ENCODE measurements at places on chromosomes 16 and 17.
A peak's percentile ranks its signal among the peaks of the same experiment; 100 is the strongest.

- no peak for DNase-seq
These were observed 1.4 kb downstream of the ZG16 start for GRCh38 chr16:29779474-29779873.

- no peak for DNase-seq
These were observed 88.1 kb downstream of the AXIN2 start for GRCh38 chr17:65473363-65473762.

DNA sequence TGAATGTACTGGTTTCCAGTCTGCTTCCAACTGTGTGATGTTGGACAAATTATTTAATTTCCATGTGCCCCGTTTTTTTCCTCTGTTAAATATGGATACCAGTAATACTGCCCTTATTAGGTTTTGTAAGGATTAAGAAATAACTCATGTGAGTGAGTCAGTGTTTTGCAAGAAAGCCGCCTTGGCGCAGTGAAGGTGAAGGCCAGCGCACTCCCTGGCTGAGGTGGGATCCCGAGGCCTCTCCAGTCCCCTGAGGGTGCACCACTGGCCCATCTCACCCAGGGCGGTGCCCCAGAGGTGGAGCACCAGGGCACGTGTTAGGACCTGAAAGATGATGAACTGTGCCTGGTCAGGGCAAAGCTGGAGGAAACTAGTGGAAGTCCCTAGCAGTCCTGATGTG lies 43.5 kb downstream of the PHKB start:
- no peak for DNase-seq

DNA sequence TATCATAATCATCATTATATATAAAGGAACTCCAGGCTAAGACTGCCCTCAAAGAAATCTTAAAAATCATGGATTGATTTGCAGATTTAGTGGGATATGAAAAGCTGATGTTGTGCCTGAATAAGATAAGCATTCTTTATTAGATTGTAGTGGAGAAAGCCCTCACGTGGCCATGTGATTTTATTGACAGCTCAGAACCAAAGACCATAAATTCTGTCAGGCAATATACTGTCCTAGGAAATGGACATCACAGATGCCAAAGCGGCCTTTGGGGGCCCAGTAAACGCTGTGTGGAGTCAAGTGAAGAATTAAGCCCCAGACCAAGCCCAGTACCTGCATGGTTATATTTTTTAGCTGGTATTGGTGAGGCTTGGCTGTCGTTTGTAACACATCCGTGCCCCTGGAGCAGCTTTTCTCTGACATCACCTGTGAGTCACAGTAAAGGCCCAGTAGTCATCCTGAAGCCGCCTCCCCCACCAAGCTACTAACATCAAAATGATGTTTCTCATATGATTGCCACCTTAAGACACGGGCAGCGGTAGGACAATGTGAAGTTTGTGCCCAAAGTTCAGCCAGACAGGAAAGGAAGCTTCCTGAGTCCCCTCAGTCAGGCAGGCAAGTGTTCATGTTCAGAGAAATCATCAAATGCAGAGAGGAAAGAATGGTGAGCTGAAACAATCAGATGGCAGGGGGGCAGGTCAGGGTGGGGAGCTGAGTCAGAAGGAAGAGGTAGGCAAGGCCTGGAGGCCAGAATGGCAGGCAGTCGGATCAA lies 209.4 kb downstream of the IRX3 start:
- DNase-seq: no peak

DNA sequence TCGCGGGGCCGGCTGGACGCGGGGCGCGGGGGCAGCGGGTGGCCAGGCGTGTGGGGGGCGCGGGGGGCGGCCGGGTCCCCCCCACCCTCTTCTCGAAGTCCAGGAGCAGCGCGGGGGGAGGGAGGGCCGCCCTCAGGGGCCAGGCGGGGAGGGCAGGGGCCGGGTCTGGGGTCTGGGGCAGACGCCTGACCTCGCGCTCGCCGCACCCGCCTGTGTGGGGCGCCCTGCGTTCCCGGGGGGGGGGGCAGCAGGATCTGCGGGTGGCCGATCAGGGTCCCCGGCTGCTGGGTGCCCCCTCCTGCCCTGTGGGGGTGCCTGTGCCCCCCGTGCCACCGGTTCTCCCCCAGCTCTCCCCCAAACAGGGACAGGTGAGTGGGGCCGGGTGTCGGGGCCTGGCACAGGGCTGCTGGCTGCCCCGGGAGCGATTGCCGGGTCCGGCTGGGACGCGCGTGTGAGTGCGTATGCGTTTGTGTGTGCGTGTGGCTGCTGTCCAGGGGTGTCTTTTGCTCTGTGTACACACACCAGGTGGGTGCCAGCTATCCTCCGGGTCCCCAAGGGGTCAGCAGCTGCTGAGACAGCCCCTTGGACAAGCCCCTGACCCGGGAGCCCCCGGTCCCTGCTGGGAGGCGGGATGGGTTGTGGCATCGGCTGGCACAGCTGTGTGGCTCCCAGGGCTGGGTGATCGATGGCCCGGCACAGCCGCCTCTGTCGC lies 663 bp downstream of the PRR35 start:
- no peak for DNase-seq

DNA sequence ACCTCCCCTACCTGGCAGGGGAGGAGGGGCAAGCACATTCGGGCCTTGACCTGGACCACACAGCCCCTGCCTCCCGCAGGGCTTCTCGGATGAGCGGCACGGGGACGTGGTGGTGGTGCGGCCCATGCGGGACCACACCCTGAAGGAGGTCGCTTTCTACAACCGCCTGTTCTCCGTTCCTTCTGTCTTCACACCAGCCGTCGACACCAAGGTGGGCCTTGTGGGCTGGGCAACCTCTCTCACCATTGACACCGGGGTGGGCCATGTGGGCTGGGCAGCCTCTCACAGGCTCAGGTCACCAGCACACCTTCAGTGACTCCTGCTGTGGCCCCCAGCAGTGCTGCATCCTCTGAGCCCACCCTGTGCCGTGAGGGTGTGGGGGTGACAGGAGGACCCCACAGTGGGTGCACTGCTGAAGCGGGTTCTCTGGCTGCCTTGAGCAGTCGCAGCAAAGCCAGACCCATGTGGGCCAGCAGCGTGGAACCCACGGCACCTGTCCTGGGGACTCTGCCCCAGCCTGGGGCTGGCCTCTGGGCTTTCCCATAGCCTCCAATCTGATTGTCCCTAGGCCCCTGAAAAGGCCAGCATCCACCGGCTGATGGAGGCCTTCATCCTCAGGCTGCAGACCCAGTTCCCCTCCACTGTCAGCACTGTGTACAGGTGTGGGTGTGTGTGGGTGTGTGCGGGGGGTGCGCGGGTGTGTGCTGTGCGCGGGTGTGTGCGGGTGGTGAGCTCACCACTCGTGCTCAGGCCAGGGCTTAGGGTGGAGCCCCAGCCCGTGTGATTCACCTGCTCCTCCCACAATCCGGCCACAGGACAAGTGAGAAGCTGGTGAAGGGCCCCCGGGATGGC lies 7.5 kb downstream of the CTU2 start:
- no peak for DNase-seq

GRCh38 chr16:2858245-2859025 lies 465 bp upstream of the PRSS22 start:
- DNase-seq: no peak

GRCh38 chr16:55494994-55495421 lies 13.9 kb upstream of the LPCAT2 start:
- peak; percentile 96 for DNase-seq

GRCh38 chr17:4483012-4483840 lies 15.5 kb upstream of the SPNS2 start:
- DNase-seq: no peak

GRCh38 chr17:49201481-49201927 lies 8.9 kb downstream of the GNGT2 start:
- no peak for DNase-seq

DNA sequence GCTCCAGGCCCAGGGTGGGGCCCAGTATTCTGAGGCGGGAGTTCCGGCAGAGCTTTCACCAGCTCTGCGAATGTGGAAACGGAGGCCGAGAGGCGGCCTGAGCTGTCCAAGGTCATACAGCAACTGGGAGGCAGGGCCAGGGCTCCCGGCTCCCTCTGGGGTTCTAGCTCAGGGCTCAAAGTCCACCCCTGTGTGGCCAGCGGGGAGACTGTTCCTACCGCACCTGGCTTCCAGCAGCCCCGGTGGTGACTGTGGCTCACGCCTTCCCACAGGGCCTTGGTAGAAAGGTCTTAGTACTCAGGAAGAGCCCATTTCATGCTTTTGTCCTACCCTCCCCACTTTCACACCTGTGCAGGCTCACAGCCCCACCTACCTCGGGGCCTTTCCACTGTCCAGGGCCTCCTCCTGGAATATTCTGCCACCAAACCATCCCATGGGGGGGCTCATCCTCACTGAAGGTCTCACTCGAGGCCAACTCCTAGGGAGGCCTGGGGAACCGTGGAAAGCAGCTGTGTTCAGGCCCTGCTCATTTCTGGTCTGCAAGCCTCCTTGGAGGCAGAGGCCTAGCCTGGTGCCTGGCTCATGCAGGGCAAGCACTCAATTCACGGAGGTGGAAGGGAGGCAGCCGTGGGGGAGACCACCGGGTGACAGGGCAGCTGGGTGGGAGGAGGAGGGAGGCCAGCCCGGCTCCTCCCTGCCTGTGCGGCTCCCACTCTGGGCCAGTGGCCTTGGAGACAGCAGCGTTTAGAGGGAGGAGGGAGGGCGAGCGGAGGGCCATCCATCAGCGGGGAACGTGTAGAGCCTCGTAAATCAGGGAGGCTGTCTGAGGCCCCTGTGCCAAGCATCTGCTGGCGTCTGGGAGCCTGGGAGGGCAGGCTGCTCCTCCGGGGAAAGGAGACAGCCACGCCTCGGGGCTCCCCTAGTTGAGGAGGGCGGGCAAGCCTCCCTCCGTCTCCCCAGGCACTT lies 12.7 kb upstream of the DOC2B start:
- no peak for DNase-seq

GRCh38 chr16:4324492-4325252 lies 8.8 kb downstream of the GLIS2 start:
- no peak for DNase-seq

DNA sequence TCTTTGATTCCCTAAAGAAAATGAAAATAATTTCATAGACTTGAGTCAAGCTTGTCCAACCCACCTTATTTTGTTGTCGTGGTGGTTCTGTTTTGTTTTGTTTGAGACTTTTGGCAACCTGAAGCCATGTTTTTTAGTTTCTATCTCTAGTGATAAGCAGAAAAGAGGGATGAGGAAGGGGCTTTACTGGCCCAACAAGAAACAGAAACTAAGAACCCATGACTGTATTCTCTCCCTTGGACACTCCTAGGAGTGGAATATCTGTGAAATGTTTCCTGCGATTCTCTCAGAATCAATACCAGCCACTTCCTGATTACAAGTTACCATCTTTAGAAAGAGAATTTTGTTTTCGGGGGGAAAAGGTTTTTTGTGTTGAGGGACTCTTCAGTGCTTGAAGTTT lies 207.5 kb downstream of the PRKCA start:
- DNase-seq: no peak

GRCh38 chr16:72847187-72848027 lies 200.5 kb downstream of the ZFHX3 start:
- no peak for DNase-seq

- DNase-seq: no peak
These were observed 345.4 kb downstream of the SOX9 start for GRCh38 chr17:72466199-72466598.

DNA sequence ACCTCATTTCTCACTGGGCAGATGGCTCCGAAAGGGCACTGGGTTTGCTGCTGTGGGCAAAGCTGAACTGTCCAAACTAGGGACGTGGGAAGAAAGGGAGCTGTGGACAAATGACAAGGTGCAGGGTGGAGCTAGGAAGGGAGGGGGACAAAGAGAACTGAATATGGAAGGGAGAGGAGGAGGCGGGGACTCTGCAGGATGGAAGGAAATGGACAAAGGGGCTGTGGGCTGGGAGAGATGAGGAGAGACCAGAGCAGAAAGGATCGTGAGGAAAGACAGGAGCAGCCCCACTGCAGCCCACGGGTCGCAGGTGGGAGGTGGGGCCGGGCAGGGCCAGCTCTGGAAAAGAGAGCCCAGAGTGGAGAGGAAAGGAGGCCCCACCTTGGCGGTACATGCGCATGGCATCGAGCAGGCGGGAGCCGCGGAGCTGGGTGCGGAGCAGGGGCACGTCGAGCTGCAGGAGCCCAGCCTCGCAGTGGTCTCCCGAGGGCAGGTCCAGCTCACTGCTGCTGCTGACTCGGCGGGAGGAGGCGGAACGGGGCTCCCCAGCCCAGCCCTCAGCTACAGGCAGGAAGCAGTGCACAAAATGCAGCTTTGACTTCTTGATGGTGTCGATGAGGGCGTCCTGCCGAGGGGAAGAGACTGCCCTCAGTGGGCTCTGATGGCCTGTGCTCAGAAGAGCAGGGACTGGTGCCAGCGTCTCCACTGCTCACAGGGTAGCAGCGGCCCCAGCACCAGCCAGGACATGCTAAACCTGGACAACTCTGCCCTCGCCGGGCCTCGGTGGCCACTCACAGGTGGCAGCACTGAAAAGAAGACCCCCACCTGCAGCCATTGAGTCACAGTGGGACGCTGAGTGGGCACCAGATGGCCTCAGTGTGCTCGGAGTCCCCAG lies 66.8 kb downstream of the PIPOX start:
- DNase-seq: no peak

- peak; percentile 53 for DNase-seq
These were observed 24.2 kb downstream of the FAM20A start for GRCh38 chr17:68576811-68577496.

- no peak for DNase-seq
These were observed 7.4 kb upstream of the PMFBP1 start for GRCh38 chr16:72179204-72179970.

DNA sequence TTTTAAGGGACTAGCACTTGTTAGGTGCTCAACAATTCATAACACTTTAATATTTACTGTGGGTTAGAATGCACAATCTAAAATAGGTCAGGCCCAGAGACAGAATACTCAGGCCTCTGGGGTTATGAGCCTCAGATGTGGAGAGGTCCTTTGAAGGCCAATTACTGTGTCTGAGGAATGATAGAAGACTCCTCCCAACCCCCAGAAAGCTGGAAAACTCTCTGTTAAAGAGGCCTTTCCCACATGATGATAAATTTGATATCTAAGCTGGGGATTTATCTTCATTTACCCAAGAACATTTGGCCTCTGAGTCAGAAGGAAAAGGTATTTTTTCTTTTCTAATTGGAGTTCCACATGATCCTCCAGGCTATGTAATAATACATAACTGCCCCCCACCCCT lies 41.1 kb upstream of the MMD start:
- no peak for DNase-seq

DNA sequence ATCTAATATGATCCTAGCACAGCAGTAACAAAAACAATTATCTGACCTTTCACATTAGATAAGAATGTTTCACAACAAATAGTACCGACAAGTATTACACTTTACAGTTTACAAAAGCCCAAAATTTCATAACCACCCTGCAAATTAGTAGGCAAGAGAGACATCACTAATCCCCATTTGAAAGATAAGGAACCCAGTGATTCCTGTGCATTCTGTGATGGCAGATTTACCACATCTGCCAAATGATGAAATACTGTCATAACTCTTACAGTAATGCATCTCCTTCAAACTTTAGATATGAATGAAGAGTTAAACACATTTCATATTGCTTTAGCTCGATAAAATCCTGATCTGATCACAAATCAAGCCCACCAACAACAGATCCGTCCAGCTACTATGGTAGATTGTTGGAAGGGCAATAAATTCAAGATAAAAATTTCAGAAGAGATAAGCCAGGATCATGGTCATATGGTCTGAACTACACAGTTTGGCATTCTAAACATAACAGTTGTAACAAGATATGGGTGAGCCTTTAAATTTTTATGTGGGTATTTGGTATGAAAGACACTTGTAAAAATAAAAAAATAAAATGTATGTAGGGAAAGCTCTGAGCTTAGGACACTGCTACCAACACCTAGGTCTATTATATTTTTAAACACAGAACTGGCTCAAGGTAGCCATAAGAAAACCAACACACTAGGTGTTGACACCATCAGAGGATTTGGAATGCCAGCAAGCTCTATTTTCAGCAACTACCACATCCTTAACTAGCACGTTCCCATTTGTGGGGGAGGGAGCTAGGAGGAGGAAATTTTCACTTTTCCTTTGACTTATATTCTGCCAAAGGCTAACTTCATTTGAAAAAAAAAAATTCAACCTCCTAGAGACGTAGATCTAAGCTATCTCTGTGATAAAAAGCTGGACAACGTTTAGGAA lies 9.3 kb downstream of the YWHAE start:
- no peak for DNase-seq
